Stimulated activated CD8-positive, alpha-beta memory T cell treated with anti-CD3 and anti-CD28 coated beads, Interleukin-2, amount 100 ng/mL, for 1 hour (primary cell): ENCODE measurements at places on chromosomes 11 and 22.

- no peak for DNase-seq
These were observed 16.6 kb downstream of the ARHGEF17 start for GRCh38 chr11:73324665-73325035.

DNA sequence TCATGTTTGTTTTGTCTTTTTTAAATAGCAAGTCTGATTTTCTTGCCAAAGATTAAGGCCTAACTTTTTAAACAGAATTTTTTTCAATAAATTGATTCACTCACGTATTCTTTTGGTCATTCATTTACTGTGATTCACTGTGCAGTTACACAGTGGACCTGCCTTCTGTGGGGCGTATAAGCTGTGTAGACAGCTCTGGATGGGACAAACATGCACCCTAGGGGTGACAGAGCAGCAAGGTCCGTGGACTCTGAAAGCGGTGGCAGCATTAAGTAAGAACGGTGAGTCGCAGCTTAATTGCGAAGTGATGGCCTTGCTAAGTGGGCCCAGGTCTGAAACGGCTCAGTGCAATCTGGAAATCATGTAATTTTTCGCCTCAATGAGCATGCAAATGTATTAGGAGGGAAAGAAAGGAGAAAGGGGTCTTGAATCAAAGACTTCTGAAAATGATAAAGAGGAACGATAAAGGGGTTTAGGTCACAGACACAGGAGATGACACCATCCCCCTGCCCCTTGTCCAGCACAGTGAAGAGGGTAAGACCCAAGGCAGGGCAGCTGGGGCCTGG, 113.1 kb downstream of the SPATA19 start:
- no peak for DNase-seq

GRCh38 chr11:46888636-46889035, 29.7 kb downstream of the LRP4 start:
- no peak for DNase-seq

GRCh38 chr22:30385942-30386341, 1.3 kb downstream of the RNF215 start:
- no peak for DNase-seq

- DNase-seq: no peak
These were observed 15.6 kb downstream of the PTH start for GRCh38 chr11:13480198-13480597.

DNA sequence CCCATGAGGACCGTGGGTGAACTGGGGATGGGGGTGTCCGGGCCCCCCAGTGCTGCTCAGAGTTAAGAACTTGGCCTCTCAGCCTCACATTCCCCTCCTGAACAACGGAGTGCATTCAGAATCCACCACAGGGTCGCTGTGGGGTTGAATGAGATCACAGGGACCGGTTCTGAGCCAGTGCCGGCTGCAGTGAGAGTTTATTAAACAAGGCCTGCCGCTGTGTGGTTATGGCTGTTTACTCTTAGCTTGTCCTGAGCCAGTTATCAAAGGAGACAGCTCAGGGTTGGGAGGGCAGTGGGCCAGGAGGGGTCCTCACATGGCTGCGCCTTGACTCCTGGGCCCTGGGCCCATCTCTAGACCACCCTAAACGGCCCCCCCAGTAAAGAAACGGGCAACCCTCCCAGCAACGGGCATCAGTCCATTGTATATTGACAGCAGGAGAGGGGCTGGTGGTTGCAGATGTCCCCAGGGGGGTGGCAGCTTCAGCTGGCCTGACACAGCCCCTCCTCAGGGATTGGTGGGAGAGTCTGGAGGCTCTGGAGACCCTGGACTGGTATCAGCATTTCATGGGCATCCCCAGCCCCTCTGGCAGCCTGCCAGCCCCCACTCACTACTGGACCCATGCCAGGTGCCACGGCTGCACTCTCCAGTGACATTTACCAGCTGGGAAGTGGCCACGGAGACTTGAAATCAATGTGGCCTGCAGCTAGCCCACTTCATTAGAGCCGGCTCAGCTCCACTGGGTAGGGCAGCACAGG, 15.1 kb upstream of the CABP7 start:
- no peak for DNase-seq

GRCh38 chr11:92948116-92948515, 21.3 kb upstream of the MTNR1B start:
- no peak for DNase-seq

DNA sequence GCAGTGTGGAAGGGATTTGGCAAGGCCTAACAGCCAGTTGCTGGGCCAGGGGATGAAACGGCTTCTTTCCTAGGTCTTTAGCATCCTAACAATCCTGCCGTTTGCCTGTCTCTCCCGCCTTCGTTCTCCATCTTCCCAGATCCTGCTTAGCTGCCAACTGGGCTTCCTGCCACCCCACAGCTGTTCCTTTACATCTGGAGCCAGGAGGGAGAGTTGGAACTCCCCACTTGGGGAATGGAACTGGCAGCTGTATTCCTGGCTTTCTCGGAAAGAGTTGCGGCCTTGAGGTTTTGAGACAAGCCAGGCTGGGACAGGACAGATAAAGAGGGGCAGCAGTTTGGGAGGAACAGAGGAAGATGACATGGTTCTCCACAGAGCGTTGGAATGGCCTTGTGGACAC, 59.6 kb downstream of the ST3GAL4 start:
- DNase-seq: no peak

DNA sequence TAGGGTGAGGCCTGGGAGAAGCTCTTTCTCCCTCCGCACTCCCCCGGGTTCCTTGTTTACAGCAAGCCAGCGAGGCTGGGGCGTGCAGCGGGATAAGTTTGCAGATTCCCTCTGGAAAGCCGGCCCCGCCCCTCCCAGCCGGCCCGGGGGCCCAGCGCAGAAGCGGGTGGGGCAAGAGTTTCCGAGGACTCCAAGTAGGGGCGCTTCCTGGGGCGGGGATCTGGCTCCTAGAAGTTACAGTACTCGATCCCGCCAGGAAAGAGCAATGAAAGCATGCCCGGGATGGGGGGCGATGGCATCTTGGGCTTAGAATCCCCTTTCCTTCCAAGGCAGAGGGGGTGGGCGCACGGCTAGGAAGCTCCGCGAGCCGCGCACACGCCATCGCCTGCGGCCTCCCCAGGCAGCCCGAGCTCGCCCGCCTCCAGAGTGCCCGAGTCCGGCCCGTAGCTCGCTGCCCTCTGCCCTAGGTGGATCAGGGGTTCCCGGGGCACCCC, 385 bp downstream of the TST start:
- DNase-seq: no peak

DNA sequence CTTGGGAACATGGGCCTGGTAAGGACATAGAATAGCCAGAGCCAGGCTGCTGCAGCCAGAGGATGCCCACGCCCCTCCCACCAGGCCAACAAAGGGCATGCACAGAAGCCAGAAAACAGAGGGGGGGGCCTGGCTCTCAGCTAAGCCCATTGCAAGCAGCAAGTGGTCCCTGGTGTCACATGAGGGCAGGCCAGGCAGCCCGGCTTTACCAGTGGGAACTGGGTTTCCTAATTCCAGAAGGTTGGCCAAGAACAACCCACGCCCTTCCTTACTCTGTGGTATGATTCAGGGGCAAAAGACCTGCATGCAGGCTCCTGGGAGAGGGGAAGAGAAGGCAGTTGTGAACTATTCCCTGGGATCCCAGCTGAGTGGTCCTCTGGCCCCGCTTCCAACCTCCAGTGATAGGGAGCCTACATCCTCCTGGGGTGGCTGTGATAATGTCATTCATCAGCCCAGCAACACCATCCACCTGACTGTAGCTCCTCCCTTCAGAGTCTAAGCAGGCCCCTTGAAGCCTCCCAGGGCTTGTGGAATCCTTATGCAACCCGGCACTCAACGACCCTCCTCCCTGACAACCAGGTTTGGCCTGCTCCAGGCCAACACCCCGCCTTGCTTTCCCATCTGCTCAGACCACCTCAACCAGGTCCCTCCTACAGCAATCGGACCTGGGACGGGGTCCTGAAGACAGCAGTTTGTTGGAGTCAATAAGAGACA, 62.1 kb upstream of the LMO1 start:
- no peak for DNase-seq

DNA sequence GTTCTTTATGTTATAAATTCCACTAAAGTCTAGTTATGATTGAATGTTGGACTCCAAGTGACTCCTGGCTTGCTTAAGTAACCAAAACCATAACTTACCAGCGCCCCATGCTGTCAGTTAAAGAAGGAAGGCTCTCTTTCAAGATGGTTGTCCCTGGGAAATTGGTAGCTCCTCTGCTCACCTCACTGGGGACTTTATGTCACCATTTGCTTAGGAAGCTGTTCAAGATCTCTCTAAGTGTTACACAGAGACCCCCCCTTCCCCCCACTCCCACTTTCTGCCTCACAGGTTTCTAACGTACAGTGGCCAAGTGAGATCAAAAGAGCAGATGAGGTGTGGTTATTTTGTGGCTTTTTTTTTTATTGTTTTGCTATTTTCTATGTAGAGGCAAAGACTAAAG, 301.8 kb downstream of the AASDHPPT start:
- DNase-seq: no peak

- no peak for DNase-seq
These were observed 56.6 kb upstream of the LMO2 start for GRCh38 chr11:33948494-33948893.

DNA sequence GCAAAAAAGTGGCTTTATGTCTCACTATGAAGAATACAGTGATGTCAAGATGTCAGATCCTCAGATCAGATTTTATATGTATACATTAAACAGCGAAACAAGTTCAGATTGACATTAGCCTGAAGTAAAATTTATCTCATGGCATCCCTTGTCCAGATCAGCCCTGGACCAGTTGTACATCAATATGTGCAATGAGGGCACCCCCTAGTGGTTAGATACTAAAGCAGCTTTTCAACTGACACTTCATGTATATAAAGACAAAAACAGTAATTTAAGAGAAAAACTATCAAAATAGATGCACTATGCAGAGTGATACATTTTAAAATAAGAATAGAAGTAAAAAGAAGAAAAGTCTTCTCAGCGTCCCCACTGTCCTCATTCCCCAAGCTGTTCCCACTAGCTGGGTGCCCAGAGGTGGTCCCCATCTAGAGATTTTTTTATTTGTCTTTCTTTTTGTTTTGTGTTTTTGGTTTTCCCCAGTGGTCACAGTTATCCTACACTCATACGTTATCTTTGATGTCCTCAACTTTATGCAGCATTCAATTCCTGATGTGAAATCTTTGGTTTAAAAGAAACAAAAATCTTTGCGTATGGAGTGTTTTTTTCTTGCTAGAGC, 2193.4 kb upstream of the RAG2 start:
- DNase-seq: no peak

GRCh38 chr11:30586251-30587144, at the start of gene MPPED2:
MPPED2 (minus strand) TSS chr11:30586353; CDS start chr11:30580373, 5,980 bp downstream.
- no peak for DNase-seq

GRCh38 chr11:75840522-75840921, 25.5 kb downstream of the UVRAG start:
- DNase-seq: no peak
